ENCODE measurements at places on chromosomes 4 and X.
A peak's percentile ranks its signal among the peaks of the same experiment; 100 is the strongest.

GRCh38 chr4:76401654-76402053 lies 19.3 kb downstream of the CCDC158 start:
- no peak for DNase-seq

- DNase-seq, result no peak
These were observed 54.3 kb downstream of the IGFBP7 start for GRCh38 chr4:57055886-57056285.

DNA sequence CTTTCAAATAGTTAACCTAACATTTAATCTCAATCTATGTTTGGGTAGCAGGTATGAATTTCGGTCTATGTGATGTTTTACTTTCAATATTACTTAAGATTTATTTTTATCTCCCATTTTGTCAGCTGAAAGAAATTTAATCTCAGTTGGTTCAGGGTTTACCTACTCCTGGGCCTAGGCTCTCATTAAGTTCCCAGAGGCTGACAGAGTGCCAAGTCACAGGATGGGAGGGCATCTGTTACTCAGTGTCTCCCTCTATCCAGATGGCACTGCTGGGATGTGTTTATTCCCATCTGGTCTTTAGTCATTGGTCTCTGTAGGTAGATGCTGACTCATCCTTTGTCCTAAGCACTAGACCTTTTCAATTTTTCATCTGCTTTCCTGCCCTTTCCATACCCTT lies 129.4 kb upstream of the ARSJ start:
- DNase-seq, result peak; percentile 30

DNA sequence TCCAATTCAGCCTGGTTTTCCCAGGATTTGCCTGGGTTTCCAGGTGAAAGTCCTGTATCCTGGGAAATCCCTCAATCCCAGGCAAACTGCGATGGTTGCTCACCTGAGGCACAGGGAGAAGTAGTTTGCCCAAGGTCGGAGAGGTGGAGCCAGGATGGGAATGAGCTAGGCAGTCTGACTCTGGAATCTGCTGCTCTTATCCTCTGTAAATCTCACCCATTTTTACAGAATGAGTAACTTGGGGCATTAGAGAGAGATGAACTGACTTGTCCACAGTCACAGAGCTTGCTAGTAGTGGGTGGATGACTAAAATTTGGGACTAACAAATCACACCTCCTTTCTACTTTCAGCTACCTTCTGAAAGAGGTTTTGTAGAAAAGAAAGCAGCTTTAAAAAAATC lies 9.8 kb upstream of the ARX start:
- no peak for DNase-seq

- no peak for DNase-seq
These were observed 56.6 kb upstream of the RHOH start for GRCh38 chr4:40140196-40140595.
